ENCODE measurements at places on chromosomes 6 and 20.

DNA sequence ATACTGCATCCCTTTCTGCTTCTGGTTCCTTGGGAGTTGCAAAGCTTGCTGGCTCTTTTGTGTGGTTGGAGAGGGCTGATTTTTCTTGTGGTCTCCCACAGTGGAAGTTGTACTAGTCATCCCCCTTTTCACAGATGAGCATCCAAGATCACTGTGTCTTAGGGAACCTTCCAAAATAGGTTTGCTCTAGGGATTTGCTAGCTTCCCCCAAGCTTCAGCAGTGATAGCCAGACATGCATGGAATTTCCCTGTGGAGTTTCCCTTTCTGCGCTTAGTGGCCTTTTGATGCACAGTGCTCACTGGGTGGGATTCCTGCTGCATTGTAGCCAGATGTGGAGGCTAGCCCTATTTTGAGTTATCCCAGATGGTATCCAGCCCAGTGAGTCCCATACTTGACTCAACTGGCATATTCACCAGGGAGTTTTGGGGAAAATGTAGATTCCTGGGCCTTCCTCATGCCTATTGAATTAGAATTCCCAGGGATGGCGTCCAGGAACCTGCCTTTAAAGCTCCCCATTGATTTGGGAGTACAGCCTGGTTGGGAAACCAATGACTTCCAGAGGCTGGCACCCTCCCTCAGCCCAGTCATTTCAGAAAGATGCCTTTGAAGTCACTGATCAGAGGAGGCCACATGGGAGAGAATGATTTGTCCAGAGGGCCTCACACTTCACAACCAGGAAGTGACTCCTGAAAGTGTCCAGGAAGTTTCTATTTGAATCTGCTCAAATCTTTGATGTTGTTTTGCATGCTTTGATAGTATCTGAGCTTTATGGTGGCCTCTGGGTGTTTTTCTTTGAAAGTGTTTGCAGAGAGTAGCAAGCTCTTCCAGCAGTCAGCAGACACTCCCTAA lies 25.9 kb downstream of the PPARD start:
- no peak for DNase-seq

DNA sequence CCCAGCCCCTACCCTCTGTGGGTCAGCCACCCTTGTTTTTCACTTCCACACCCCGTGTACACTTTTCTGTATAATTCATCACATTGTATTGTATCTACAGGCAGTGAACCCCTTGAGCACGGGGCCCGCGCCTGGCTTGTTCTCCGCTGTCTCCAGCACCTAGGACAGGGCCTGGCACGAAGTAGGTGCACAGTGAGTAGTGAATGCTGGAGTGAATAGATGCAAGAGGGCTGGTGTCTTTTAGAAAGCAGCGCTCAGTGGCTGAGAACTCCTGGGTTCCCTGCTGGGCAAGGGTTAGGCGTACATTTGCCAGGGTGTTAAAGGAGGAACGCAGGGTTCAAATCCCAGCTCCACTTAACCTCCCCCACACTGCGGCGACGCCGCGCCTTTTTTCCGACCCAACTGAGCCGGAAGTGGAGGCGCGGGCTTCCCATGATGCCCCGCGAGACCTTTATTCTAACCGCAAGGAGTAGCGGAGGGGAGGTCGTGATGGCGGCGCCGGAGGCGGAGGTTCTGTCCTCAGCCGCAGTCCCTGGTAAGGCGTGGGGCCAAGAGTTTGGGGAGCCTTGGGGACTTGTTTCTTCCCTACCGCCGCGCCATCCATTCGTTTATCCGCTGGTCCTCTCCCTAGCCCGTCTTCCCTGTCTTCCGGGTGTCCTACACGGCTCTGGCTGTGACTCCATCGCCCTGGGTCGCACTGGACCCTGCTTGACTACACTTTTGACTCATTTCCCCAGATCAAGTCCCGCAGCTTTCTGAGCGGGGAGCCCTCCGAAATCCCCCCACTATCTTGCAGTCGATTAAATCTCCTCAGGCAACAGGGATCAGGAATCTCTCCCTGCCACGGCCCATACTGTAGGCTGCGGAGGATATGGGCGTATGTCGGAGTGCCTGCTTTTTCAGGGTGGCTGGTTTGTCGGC lies at the start of gene MAD2L1BP:
Gene MAD2L1BP, plus strand, starts transcription at position 454 of the 921 bp plus-strand sequence. Its CDS starts 36 bp downstream, at position 490.
- DNase-seq, result peak; percentile 80

GRCh38 chr20:46347841-46348803 lies 39.8 kb upstream of the CDH22 start:
- no peak for DNase-seq

DNA sequence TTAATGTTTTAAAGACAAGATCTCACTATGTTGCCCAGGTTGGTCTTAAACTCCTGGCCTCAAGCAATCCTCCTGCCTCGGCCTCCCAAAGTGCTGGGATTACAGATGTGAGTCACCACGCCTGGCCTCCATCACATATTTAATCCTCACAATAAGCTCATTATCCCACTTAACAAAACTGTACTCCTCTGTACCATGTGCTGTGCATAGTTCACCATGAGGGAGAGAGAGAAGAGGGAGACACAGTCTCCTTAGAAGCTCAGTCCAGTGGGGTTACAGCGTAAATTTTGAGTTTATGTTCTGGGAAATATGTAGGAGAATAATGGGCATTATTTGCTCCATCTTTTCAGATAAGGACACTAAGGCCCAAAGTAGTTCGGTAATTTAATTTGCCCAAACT lies 7.9 kb upstream of the CPNE5 start:
- no peak for DNase-seq

- DNase-seq, result no peak
These were observed 289.9 kb downstream of the BTBD9 start for GRCh38 chr6:38349795-38350194.

DNA sequence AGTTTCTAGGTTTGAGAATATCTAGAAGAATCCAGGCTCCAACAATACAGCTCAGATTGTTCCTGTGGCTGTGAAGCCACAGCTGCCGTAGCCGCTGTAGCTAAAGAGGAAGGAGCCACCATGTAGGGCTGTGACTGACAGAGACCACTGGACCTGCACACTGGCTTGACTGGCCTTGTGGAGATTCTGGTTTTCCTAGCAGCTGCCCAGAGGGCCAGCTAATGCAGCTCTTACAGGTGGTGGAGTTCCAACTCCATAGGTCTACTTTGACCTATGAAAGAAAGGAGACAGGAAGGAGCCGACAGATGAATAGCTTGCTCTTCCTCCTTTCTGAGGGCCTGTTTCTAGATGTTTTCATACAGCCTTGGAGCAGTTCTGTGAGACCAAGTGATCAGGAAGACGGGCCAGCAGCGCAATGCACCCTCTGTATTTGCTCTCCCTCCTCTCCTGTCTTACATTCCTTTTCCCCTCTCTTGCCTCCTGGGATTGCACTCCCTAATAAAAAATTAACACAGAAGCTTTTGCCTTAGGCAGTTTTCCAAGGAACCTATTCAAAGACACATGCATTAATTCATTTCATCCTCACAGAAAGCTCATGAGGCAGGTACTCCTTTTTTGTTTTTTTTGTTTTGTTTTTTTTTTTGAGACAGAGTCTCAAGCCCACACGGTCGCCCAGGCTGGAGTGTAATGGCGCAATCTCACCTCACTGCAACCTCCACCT lies 51.8 kb upstream of the MYB start:
- DNase-seq, result no peak

DNA sequence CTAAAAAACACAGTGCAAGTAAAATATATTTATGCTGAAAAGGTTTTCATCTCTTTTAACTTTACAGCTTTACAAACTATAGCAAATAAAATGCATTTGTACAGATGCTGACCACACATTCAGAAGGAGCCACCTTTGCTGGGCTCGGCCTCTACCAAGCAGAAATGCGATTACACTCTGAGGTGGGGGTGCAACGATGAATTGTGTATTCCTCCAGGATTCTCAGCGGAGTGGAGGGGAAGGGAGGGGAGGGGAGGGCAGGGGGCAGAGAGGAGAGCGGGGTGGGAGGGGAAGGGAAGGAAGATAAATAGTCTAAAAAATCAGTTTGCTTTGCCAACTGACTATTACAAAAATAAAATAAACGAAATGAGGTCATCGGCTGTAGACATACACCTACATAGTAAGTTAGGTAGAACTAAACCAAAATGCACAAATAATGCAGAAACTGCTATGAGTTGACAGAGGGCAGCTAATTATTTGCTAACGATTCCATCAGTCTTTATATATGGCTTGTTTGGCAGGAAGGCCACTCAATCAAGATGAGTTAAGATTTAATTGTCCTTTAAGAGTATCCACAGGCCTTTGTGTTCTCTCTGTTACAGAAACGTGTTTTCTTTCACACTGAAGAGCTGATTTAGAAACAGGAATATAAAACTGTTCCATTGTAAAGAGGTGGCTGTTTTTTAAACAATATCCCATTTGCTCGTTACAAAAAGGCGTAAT lies 90.1 kb downstream of the TAF4 start:
- DNase-seq, result no peak

DNA sequence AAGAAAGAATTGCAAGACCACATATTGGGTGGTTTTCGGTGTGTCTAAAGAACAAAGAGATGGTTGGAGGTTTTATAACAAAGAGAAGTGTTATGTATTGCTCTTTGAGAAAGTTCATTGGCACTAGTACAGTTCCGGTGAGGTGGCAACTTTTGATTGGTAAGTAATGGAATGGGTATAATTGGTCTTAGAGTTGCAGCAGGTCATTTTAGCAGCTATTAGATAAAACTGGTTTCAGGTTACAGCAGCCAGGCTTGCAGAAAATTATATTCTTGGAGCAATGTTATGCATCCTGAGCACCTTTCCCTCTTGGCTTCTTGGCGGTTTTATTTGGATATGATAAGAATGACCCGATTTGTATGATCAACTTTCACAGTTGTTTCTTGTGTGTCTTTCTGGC lies 12.3 kb upstream of the SSTR4 start:
- DNase-seq, result no peak

GRCh38 chr6:157980288-157981131 lies 1.2 kb upstream of the SYNJ2 start:
- DNase-seq, result no peak

DNA sequence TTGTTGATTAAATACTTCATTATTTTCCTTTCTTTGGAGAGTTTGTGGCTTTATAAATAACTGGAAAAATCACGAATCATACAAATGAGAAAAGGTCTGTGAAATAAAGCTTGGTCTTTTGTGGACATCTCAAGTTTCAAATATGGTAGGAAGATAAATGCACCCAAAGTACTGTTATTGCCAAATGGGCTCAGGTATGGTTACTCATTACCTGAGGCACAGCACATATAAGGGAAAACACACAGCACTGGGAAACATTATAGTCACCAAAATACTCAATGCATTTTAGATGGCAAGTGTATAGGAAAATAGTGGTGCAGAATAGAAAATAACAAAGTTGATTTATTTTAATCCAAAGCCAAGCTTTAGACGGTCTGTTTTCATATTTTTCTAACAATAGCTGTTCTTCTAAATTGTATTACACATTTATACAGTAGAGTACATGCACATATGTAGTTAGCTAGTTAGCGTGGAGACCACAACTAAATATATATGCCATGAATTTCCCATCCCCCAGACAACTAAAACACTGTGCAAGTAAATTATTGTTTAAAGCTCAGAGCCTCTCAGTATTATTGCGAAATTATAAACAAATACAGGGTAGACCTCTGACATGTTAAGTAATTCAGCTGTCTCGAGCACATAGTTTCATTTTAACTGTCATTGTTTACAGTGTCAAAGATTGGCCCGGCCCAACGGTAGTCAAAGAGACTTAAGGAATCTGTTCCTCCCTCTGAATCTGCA lies 336.0 kb downstream of the SYNE1 start:
- DNase-seq, result no peak

DNA sequence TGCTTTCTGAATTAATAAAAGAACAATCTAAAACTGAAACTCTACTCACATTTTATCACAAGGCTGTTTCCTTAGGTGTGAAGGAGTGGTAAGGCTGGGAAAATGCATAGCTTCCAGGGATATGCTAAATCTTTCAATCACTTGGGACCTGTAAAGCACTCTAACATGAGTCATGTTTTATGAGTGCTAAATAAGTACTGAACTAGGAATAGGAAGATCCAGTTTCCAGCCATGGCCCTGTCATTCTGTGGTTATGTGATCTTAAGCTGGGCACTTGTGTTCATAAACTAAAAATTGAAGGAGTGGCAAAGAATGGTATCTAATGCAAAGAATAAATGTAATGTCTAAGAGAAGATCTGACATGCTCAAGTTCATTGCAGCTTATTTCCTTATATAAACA lies 6.1 kb upstream of the TMEM200A start:
- DNase-seq, result no peak

- no peak for DNase-seq
These were observed 30.2 kb downstream of the ISM1 start for GRCh38 chr20:13251106-13251903.

GRCh38 chr6:45658400-45658799 lies 280.7 kb upstream of the SUPT3H start:
- DNase-seq, result no peak

DNA sequence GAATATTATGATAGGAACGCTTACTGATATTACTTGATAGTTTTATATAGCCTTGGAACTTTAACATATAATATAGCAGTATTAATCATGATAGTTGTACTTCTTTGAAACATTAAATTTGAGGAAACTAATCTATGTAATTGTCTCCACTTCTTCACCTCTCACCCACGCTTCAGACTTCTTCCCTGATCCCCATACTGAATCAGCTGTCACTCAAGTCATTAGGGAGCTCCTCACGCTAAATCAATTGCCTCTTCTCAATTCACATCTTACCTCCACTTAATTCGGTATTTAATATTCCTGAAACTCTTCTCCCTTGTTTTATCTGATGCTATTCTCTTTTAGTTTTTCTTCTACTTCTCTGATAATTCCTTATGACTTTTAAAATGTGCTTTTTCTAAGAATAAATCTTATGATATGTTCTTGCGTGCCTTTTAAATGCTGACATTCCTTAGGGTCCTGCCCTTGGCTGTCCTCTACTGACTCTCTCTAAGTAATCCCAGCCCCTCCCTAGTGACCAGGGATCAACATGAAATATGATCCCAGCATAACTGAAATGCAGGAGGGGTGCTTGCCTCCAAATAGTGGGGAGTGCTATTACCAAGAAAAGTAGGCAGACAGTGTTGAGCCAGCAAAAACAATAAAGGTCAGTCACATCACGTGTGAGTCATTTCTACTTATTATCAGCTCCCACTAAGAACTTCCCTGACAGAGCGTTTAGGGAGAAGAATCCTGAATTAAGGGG lies 9.9 kb downstream of the ANKRD66 start:
- no peak for DNase-seq

All from activated CD8-positive, alpha-beta memory T cell treated with anti-CD3 and anti-CD28 coated beads for 1 hour (primary cell).